Effector CD8-positive, alpha-beta T cell (primary cell): ENCODE measurements at places on chromosomes 1 and 21.

DNA sequence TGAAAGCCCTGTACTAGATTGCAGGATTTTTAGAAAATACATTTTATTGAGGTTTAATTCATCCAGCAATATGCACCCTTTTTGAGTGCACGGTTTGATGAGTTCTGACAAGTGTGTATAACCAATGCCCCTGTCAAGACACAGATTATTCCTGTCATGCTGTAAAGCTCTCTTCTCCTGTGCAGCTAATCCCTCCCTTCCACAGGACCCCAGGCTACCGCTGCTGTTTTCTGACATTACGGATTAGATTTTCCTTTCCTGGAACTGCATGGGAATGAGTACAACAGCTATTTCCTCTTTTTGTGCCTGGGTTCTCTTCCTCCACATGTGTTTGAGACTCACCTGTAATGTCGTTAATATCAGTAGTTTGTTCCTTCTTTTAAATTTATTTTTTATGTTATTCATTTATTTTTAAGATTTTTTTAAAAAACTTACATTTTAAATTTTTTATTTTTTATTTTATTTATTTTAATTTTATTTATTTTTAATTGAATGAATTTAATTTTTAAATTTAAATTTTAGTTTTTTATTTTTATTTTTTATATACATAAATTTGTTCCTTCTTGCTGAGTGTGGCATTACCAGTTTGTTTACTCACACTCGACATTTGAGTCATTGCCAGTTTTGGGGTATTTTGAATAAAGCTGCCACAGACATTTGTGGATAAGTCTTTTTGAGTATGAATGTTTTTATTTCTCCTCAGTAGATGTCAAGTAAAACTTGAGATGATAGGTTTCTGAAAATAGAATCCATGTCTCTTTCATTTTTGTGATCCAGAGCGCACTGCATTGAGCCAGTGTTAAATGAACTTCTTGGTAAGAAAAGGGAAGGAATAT is 79.0 kb upstream of the B3GALT5 start:
- no peak for DNase-seq

DNA sequence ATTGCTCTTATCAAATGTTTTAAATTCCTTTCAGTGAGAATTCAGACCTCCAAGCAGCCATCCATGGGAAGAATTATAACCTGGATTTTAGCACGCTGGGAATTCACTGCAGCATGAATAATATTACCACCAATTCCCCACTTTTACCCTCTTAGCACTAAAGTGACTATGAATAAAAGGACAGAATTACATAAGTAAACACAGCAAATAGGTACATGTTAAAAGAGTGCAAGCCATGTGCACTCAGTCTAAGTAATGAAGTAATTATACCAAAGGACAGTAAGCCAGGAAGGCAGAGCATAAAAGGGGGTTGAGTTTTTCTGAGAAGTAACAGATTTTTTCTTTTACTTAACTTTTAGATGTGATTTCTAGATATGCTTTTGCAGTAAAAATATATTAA is 176.3 kb downstream of the DENND1B start:
- DNase-seq: no peak

- no peak for DNase-seq
Measured at GRCh38 chr1:22552021-22552420, 11.3 kb upstream of the EPHA8 start.

- no peak for DNase-seq
Measured at GRCh38 chr1:157313240-157313807, 175.1 kb upstream of the ETV3 start.

- no peak for DNase-seq
Measured at GRCh38 chr1:209156991-209157390, 426.5 kb upstream of the CAMK1G start.

DNA sequence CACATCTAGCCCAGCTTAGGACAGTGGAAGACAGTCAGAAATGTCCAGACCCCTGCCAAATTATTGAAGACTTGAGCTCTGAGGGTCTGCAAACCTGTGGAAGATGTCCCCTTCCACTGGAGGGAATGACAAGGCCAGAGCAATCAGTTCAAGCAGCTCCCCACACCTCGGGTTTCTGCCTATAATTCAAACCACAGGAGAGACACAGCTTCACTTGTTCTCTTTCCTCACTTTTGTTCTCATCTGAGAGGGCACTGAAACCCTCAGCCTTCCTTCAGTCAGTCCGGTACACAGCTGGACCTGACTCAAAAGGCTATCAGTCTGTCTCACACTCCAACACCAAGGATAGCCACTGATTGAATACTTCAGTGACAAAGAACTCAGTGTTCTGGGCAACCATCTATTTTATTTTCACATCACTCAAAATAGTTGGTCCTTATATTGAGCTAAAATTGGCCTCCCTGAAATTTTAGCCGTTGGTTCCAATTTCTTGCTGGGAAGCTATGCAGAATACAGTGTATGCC is 70.1 kb downstream of the TENT5C start:
- no peak for DNase-seq

GRCh38 chr1:72845381-72845780 is 563.0 kb upstream of the NEGR1 start:
- DNase-seq: no peak

DNA sequence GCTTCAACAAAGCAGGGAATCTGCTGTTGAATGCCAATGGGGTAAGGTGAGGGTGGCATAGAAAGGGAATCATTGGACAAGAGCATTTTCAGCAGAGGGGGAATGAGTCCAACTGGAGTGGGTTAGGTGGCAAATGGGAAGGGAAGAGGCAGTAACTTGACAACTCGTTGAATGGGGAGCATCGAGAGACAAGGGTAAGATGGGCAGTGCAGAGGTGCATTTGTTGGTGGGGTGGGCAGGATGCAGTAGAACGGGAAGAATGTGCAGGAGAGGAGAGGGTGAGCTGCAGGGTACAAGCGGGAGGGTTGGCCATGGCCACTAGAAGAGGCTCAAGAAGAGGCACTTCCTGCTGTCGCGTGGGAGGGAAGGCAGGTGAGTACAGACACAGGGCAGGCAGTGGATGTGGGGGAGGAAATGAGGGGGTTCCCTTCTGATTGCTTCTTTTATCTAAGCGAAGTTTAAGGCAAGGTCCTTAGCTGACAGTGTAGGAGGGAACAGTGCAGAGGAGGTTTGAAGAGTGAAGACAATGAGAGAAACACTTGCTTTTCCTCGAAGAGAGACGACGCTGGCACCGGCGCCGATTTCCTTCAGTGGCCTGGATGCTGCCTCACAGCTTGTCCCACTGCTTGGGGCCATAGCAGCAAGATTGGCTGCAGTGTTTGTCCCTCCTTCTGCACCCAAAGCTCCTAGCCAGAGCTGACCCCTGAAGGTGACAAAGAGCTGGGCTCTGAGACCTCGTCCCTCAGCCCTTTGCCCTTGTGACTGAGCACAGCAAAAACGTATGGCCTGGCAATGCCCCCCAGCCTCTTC is 3.2 kb upstream of the IKBKE start:
- no peak for DNase-seq
